Smooth muscle cell of bladder (primary cell): ENCODE measurements at places on chromosomes 6 and 20. TPM values are rescaled to one million over a fixed set of nuclear protein-coding genes. Genes with fewer than 3 reads are reported as not detected.

The CD40 gene
- 3.6 and 5.6 TPM in 2 replicates for total RNA-seq

The MATN4 gene
- not detected in 2 replicates for total RNA-seq

The CDH26 gene
- 0.14 and 0.18 TPM in 2 replicates for total RNA-seq

The MEI4 gene
- not detected in 2 replicates for total RNA-seq

The SMPDL3A gene
- 174 and 196 TPM in 2 replicates for total RNA-seq

The CLVS2 gene
- under 0.01 TPM in 2 replicates for total RNA-seq

The SNRNP48 gene
- 8.4 and 11.9 TPM in 2 replicates for total RNA-seq

The PPP1R14C gene
- 0.28 and 0.65 TPM in 2 replicates for total RNA-seq

The CST2 gene
- total RNA-seq = 0.55 and 0.71 TPM in 2 replicates

The TFAP2A gene
- total RNA-seq = under 0.01 TPM in 2 replicates

The ECT2L gene
- under 0.01 TPM in 1 of 2 replicates, not detected in the other for total RNA-seq

The CST4 gene
- 0.43 TPM in 1 of 2 replicates, not detected in the other for total RNA-seq

The BMP2 gene
- total RNA-seq = 7.6 and 8.8 TPM in 2 replicates

The SLC22A7 gene
- total RNA-seq = not detected in 2 replicates

The SAPCD1 gene
- 0.28 TPM in 2 replicates for total RNA-seq

The GPR63 gene
- total RNA-seq = 1.0 and 1.4 TPM in 2 replicates

The STAU1 gene
- total RNA-seq = 34.0 and 37.5 TPM in 2 replicates

The LTB gene
- not detected in 2 replicates for total RNA-seq

The RBPJL gene
- not detected in 2 replicates for total RNA-seq

The OSTM1 gene
- total RNA-seq = 32.7 and 41.2 TPM in 2 replicates

The WFDC5 gene
- not detected in 2 replicates for total RNA-seq

The SLC52A3 gene
- total RNA-seq = not detected in 2 replicates

The MYLK2 gene
- total RNA-seq = under 0.01 TPM in 1 of 2 replicates, not detected in the other

The TGM6 gene
- not detected in 2 replicates for total RNA-seq

The FKBP1A gene
- total RNA-seq = 93.2 and 97.1 TPM in 2 replicates

The CDH22 gene
- not detected in 2 replicates for total RNA-seq

The TMC2 gene
- 0.18 TPM in 1 of 2 replicates, not detected in the other for total RNA-seq

The HSPA12B gene
- 0.14 and 0.46 TPM in 2 replicates for total RNA-seq

The HMGCLL1 gene
- 0.18 and 0.28 TPM in 2 replicates for total RNA-seq

The NFS1 gene
- total RNA-seq = 19.1 and 25.7 TPM in 2 replicates

The PTCHD4 gene
- total RNA-seq = 3.0 and 5.5 TPM in 2 replicates

The OXT gene
- total RNA-seq = 0.18 and 0.28 TPM in 2 replicates

The HSPA1L gene
- total RNA-seq = 1.7 and 1.9 TPM in 2 replicates

The COL9A3 gene
- total RNA-seq = 0.57 and 0.74 TPM in 2 replicates

The TRIM38 gene
- total RNA-seq = 8.1 and 10.3 TPM in 2 replicates

The ZSWIM1 gene
- total RNA-seq = 2.8 and 3.8 TPM in 2 replicates

The CLDN20 gene
- total RNA-seq = not detected in 2 replicates

The FAM83B gene
- under 0.01 TPM in 1 of 2 replicates, not detected in the other for total RNA-seq

The HS3ST5 gene
- under 0.01 and 0.14 TPM in 2 replicates for total RNA-seq

The PACRG gene
- total RNA-seq = 0.14 TPM in 1 of 2 replicates, not detected in the other

The NKAIN4 gene
- 0.18 TPM in 1 of 2 replicates, not detected in the other for total RNA-seq

The HAO1 gene
- total RNA-seq = not detected in 2 replicates

The SS18L1 gene
- 6.4 and 10.4 TPM in 2 replicates for total RNA-seq

The WFDC9 gene
- total RNA-seq = not detected in 2 replicates

The PRSS35 gene
- total RNA-seq = 6.1 and 9.7 TPM in 2 replicates

The SLC2A10 gene
- 62.2 and 112 TPM in 2 replicates for total RNA-seq

The DUSP15 gene
- 0.14 TPM in 1 of 2 replicates, not detected in the other for total RNA-seq
